ENCODE measurements at places on chromosomes 5 and 9. TPM values are rescaled to one million over a fixed set of nuclear protein-coding genes. Genes with fewer than 3 reads are reported as not detected.
A peak's percentile ranks its signal among the peaks of the same experiment; 100 is the strongest.

Gene GPRIN1
- total RNA-seq = 0.94 TPM

Gene CCDC192
- not detected for total RNA-seq

Gene CD72
- total RNA-seq = 4.7 TPM

Gene LTC4S
- total RNA-seq = not detected

Gene TPPP
- total RNA-seq = 60.5 TPM

Gene PCDH12
- 0.53 TPM for total RNA-seq

Gene TNC
- 97.4 TPM for total RNA-seq

Gene IFNK
- not detected for total RNA-seq

DNA sequence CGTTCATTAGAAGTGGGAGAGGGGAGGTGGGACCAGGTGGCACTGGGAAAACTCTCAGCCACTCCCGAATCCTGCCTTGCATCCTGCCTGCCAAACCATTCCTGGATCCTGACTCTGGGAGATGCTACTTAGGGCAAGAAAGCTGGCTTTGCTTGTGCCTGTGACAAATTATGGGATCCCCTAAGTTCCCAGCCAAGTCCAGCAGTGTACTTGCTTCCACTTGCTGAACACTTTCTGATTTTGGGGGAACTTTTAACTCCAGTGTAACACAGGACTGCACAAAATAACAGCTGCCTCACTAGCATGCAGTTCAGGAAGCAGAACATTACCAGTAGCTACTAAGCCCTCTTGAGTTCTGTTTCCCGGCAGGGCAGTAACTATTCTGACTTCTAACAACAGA lies 12.5 kb upstream of the NKX2-5 start:
- no peaks in the 10 kb centered on the region for H3K36me3 ChIP-seq
- no peaks in the 10 kb centered on the region for H3K4me1 ChIP-seq
- H3K27me3 ChIP-seq = peaks cover 35% of the 10 kb centered on the region
- no peak overlapping the region for H3K4me3 ChIP-seq
- H3K27ac ChIP-seq = no peak overlapping the region

DNA sequence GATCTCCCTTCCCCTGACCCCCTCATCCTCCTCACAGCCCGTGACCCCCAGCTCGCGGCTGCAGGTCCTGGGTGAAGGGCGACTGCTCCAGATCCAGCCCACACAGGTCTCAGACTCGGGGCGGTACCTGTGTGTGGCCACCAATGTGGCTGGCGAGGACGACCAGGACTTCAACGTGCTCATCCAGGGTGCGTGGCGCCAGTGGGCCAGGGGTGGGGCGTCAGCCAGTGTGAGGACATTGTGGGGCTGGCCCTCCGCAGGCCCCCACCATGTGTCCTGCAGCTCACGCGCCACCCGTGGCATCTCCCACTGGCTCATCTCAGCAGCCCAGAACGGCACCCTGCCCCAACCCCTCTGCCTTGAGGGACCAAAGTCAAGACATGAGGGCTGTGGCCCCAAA lies 67.1 kb upstream of the ASS1 start:
- no peak overlapping the region for H3K4me3 ChIP-seq
- no peaks in the 10 kb centered on the region for H3K27me3 ChIP-seq
- no peaks in the 10 kb centered on the region for H3K36me3 ChIP-seq
- no peak overlapping the region for H3K27ac ChIP-seq

GRCh38 chr9:115591584-115591984 lies 473.6 kb upstream of the TNC start:
- DNase-seq = no peak
- H3K27ac ChIP-seq = peak overlapping the region; percentile 61
- H3K27me3 ChIP-seq = no peaks in the 10 kb centered on the region
- H3K4me1 ChIP-seq = no peaks in the 10 kb centered on the region

DNA sequence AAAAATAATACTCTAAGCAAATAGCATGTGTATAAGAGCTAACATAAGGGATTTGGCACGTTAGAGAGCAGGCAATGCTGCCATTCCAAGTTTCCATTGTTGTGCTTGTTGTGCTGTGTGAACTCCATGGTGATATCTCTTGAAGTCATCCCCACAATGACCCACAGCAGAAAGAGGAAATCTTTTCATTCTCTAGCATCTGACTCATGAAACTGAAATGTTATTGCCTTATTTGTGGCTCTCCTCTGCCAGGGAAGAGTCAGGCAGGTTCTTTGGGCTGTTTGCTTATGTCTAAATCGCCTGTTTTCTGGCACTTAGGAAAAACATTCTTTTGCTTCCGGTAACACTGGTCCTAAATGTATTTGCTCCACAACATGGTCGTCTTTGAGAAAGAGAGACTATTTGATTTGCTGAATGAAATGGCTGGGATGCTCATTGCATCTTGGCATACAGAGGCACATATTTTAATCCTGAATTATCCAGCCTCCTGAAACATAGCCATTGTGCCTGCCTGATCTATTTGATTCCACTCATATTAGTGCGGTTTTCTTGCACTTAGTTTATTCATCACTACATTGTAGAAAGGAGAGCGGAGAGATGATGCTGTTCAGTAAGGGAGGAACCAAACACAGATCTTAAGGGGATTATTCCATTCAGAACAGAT lies 188.8 kb downstream of the CSNK1G3 start:
- no peak overlapping the region for H3K27ac ChIP-seq
- H3K4me1 ChIP-seq = no peaks in the 10 kb centered on the region
- no peaks in the 10 kb centered on the region for H3K27me3 ChIP-seq
- no peak overlapping the region for H3K4me3 ChIP-seq
- no peak for DNase-seq

GRCh38 chr9:126043681-126044080 lies 282.9 kb upstream of the MVB12B start:
- no peaks in the 10 kb centered on the region for H3K27me3 ChIP-seq
- H3K4me1 ChIP-seq = no peaks in the 10 kb centered on the region
- DNase-seq = no peak
- no peak overlapping the region for H3K27ac ChIP-seq
- no peak overlapping the region for H3K4me3 ChIP-seq

DNA sequence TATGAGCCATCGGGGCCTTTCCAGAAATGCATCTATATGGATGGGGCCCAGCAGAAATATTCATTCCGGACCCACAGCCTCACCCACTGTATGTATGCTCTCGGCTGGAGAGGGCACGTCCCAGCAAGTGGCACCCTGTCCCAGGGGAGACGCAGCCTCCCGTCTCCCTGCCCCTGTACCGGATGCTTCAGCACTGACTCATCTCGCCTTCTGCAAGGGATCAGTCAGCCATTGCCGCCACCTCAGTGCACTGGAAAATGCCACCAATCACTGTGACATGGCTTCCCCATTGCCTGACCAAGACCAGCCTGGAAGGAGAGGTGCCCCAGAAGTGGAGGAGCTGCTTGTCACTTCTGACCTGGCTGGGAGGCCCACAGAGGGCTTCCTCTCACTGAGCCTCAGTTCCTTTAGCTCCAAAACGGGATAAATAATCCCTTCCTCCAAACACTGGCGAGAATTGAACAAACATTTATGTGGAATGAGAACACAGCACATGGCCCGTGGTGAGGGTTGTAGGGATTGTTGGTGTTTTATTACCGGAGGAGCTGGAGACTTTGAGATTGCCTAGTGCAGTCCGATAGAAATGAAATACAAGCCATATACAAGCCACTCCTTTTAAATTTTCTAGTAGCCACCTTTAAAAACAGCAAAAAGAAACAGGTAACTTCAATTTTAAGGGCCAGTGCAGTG lies 43.9 kb upstream of the ORM1 start:
- DNase-seq = no peak
- H3K4me1 ChIP-seq = no peaks in the 10 kb centered on the region
- H3K36me3 ChIP-seq = no peaks in the 10 kb centered on the region
- H3K27ac ChIP-seq = no peak overlapping the region
- H3K4me3 ChIP-seq = no peak overlapping the region

- DNase-seq = peak; percentile 18
- no peaks in the 10 kb centered on the region for H3K36me3 ChIP-seq
- H3K27me3 ChIP-seq = no peaks in the 10 kb centered on the region
- H3K4me1 ChIP-seq = no peaks in the 10 kb centered on the region
- H3K27ac ChIP-seq = peak overlapping the region; percentile 93
Observed at GRCh38 chr5:103259705-103260355, 1.3 kb downstream of the MACIR start.

DNA sequence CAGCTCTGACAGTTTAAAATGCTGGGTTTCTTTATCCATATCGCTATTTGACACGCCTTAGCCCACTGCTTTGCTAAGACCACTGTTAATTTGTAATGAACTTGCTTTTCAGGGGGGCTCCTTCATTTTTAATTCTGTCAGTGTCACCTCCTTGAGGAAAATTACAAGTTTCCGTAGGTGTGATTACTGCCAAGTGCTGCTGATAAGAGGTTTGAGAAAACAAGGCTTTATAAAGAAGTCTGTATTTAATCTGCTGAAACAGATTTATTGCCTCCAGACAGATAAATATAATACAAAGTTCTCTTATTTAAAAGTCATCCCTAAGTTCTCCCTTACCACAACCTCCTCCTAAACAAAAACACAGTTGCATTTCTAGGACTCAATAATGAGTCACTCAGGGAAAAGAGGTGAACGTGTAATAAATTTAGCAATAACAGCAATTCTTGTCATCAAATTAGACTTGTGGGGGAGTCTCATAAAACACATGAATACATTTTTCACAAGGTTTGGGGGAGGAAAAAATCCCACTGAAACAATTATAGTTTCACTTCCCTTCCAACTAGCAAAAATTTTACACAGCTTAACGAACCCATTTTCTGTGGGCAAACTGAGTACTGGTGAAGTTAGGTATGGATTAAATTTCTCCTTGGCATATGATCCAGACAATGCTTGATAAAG lies 72.8 kb downstream of the MAPKAP1 start:
- H3K4me3 ChIP-seq = no peak overlapping the region
- no peak for DNase-seq
- H3K27me3 ChIP-seq = no peaks in the 10 kb centered on the region
- H3K4me1 ChIP-seq = peaks cover 32% of the 10 kb centered on the region
- no peak overlapping the region for H3K27ac ChIP-seq

GRCh38 chr5:80676706-80677105 lies 21.9 kb upstream of the DHFR start:
- H3K36me3 ChIP-seq = peaks cover 47% of the 10 kb centered on the region
- H3K4me3 ChIP-seq = no peak overlapping the region
- no peaks in the 10 kb centered on the region for H3K27me3 ChIP-seq
- no peak overlapping the region for H3K27ac ChIP-seq
- H3K4me1 ChIP-seq = no peaks in the 10 kb centered on the region
- DNase-seq = no peak

DNA sequence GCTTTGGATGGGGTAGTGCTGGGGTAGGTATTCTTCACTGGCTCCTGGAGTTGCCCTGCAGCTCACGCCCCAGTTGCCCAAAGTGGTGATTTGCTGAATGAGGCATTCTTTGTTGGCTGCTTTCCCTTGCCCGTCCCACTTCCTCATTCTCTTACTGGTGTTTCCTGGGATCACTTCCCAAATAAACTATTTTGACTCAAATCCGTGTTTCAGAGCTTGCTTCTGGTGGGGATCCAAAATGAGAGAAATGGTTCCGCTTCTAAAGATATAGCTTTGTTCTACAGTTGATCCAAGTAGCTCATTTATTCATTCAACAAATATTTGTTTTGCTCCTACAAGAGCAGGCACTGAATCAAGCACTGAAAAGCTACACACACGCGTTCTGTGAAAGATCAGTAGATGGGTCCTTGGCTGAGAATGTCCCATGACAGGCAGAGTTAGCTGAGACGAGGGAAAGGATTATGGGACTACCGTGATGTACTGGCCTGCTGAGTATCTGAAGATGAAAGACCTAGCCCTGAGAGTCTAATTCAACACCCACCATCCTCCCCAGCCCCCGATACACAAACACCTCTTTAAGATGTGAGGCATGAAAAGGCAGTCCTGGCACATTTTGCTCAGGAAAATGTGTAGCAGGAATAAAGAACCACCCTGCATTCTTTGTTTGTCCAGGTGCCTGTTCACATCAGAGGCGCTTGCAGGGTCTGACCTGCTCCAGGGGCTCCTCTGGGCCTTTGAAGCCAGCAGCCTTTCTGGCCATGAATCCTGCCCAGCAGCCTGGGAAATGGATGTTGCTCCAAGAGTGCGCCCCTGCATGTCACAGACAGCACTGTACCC lies 143.1 kb upstream of the RANBP3L start:
- DNase-seq = no peak
- no peaks in the 10 kb centered on the region for H3K36me3 ChIP-seq
- no peaks in the 10 kb centered on the region for H3K4me1 ChIP-seq
- no peak overlapping the region for H3K4me3 ChIP-seq

- no peaks in the 10 kb centered on the region for H3K36me3 ChIP-seq
- no peak for DNase-seq
- no peaks in the 10 kb centered on the region for H3K4me1 ChIP-seq
- no peaks in the 10 kb centered on the region for H3K27me3 ChIP-seq
Observed at GRCh38 chr5:133750356-133750755, 138.0 kb upstream of the FSTL4 start.

- no peaks in the 10 kb centered on the region for H3K27me3 ChIP-seq
- no peaks in the 10 kb centered on the region for H3K4me1 ChIP-seq
- H3K4me3 ChIP-seq = no peak overlapping the region
- DNase-seq = no peak
- H3K36me3 ChIP-seq = no peaks in the 10 kb centered on the region
- no peak overlapping the region for H3K27ac ChIP-seq
Observed at GRCh38 chr5:133405275-133406034, 206.9 kb downstream of the FSTL4 start.

GRCh38 chr9:74277532-74277931 lies 219.6 kb upstream of the RORB start:
- no peaks in the 10 kb centered on the region for H3K4me1 ChIP-seq
- no peak overlapping the region for H3K4me3 ChIP-seq
- H3K27me3 ChIP-seq = no peaks in the 10 kb centered on the region
- DNase-seq = peak; percentile 48
- H3K27ac ChIP-seq = no peak overlapping the region

- H3K4me1 ChIP-seq = no peaks in the 10 kb centered on the region
- no peaks in the 10 kb centered on the region for H3K27me3 ChIP-seq
- no peak overlapping the region for H3K4me3 ChIP-seq
- H3K27ac ChIP-seq = no peak overlapping the region
- no peak for DNase-seq
Observed at GRCh38 chr9:15999422-16000339, 446.8 kb downstream of the CCDC171 start.

GRCh38 chr5:5422819-5423515 lies 490 bp downstream of the ICE1 start:
- peak overlapping the region; percentile 97 for H3K27ac ChIP-seq
- H3K4me1 ChIP-seq = no peaks in the 10 kb centered on the region
- H3K36me3 ChIP-seq = no peaks in the 10 kb centered on the region
- peak; percentile 50 for DNase-seq
- H3K4me3 ChIP-seq = peak overlapping the region; percentile 100

DNA sequence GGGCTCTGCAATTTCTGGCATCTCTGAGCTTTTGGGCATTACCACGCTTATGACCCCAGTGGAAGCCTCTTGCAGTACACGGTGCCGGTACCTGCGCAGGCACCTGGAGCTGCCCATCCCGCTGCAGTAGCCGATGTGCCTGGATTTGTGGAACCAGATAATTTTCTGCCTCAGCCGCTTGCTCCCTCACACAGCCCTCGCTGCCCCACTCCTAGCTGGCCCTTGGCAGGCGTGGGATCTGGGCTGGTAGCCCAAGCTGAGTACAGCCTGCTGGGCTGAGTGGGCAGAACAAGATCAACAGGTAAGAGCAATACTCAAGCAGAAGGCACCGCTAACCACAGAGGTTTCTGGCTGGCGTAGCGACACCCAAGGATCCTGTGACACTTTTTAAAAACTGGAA lies 1808.8 kb upstream of the ACO1 start:
- H3K36me3 ChIP-seq = no peaks in the 10 kb centered on the region
- H3K27ac ChIP-seq = no peak overlapping the region
- no peak overlapping the region for H3K4me3 ChIP-seq
- no peaks in the 10 kb centered on the region for H3K4me1 ChIP-seq
- no peaks in the 10 kb centered on the region for H3K27me3 ChIP-seq

GRCh38 chr9:91840882-91841281 lies 109.1 kb downstream of the ROR2 start:
- no peak overlapping the region for H3K27ac ChIP-seq
- no peaks in the 10 kb centered on the region for H3K4me1 ChIP-seq
- DNase-seq = no peak
- H3K27me3 ChIP-seq = no peaks in the 10 kb centered on the region
- H3K36me3 ChIP-seq = no peaks in the 10 kb centered on the region
